Stromal cell of bone marrow (primary cell): ENCODE measurements at places on chromosomes 1 and 21.

DNA sequence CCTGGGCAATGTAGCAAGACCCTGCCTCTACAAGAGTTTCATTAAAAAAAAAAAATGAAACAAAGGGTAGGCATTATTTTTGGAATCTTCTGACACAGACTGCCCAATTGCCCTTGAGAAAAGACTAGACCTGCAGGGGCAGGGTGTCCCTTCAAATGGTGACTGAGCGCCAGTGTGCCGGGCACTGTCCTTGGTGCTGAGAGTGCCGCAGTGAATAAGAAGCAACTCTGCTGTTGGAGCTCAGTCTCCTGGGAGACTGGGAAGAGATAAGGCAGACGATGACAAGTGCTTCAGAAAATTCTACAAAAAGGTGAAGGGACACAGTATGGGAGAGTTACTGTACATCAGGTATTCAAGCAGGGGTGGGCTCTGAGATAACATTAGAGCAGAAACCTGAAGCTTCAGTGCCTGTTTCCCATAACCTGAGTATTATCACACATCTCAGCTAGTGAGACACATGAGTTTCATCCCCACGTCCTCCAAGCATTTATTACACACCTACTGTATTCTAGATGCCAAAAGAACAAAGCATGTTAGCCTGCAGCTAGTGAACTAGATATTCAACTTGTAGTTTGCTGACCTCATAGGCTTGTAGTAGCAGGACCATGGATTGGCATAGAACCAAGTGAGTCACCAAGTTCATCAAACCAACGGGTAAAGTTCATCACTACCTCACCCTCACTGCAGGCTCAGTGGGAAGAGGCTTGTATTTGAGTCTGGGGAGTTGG, 18.4 kb upstream of the RPL11 start:
- peak; percentile 44 for DNase-seq

GRCh38 chr1:163450986-163451385, 129.2 kb downstream of the NUF2 start:
- no peak for DNase-seq

- DNase-seq, result no peak
Measured at GRCh38 chr1:1788136-1788535, 9.9 kb upstream of the NADK start.

DNA sequence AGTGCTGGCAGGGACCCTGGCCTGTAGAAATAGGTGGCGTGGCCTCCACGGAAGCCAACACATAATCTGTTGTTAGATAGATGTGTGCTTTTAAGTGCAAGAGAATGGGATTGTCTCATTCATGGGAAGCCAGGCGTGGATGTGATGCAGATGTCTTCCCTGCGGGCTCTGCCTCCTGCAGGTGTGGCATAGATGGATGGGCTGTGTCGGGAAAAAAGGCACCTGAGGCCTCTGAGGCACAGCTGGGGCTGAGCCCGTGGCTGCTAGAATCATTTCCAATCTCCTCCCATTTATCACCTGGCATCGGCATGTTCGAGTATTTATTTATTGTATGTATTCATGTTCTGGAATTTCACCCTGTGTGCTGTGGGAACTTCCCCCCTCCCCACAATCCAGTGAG, 353.4 kb upstream of the AJAP1 start:
- no peak for DNase-seq

DNA sequence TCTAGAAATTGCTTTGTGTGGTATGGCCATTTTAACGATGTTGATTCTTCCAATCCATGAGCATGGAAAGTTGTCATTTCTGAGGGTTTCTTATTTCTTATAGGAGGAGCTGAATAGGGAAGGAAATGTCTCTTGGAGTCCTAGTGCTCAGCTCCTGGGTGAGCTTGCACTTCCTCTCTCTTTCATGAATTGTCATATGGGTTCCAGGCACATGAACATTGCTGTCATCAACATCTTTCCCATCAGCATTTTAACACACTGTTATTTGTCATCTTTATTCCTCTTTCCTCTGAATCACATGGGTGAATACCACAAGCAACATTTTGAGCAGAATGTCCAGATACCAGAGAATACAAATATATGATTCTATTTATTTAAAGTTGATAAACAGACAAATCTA, 23.4 kb downstream of the SLAMF6 start:
- DNase-seq, result no peak

DNA sequence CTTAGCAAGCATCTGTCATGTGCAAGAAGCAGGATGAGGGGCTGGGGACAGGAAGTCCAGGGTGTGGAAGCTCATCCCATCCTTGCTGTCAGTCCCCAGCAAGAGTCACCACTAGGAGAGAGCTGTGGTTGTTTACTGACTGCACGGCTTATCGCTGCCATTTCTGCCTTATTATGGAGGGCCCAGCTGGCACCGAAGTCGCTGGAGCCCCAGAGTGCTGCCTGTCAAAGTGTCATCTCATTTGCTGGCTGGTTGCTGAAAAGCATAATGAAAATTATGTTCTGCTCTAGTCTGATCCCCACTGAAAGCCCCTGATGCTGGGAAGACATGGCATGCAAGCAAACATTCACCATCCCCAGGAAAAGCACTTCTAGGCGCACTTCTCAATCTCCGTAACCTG, 642.7 kb downstream of the NPHP4 start:
- no peak for DNase-seq
